NCI-H460 (cell line): ENCODE measurements at places on chromosomes 16 and 17.

DNA sequence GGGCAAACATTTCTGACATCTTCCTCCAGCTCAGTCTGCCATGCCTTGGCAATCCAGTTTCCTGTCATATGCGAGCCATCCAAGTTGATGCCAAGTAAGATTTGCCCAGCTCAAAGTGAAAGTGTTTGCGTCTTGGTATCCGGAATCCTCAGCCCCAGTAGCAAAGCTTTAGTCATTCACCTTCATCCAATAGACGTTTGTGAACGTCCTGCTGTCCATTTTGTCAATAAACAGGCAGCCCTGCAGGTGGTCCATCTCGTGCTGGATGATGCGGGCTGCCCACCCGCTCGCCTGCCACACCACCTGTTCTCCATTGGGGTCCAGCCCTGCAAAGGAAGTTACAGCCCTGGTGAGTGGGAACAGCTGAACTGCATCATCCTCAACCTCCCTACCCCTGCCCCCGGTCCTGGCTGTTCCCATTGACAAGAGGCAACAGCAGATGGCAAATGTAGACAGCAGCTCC is 1.5 kb downstream of the PDF start:
- DNase-seq = peak; percentile 26

GRCh38 chr17:48626245-48627117 is at the start of gene HOXB9:
Gene HOXB9 (minus strand): TSS chr17:48626358. CDS start chr17:48626269, 89 bp downstream.
- peak; percentile 81 for DNase-seq

- no peak for DNase-seq
Measured at GRCh38 chr16:13935408-13935807, 15.5 kb downstream of the ERCC4 start.

GRCh38 chr17:15882058-15882720 is 62.7 kb upstream of the ADORA2B start:
- DNase-seq = no peak

- DNase-seq = peak; percentile 55
Measured at GRCh38 chr16:9033125-9033830, 58.2 kb upstream of the HAPSTR1 start.

DNA sequence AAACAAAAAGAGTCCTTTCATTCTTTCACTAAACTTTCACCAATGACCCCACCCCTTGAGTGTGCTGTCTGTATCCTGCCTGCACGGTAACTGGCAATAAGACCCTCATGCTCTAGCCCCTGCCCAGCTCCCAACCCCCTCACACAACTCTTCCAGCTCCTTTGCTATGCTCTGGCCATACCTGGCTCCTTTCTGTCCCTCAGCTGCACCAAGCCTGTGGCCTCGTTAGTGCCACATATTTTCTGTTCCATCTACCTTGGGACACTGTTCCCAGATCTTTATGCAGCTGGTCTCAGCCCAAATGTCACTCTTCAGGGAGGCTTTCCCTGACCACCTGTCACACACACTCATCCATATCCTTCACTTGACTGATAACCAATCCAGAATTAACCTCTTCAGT is 47.3 kb downstream of the C16orf82 start:
- no peak for DNase-seq

- no peak for DNase-seq
Measured at GRCh38 chr17:72065556-72065955, 55.3 kb upstream of the SOX9 start.

DNA sequence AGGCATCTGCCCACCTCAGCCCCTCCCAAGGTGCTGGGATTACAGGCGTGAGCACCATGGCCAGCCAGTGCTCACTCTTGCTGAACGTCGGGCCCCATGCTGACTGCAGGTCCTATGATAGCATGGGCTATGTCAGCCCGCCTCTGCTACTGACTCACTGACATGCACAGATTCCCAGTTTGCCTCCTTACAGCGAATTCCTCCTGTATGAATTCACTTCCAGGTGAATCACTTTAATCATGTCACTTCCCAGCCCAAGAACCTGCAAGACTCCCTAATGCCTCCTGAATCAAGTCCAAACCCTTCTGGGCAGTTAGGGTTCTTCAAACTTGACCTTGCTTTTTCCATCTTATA is 16.1 kb upstream of the UBTF start:
- DNase-seq = no peak

GRCh38 chr16:21128991-21129390 is 21.7 kb downstream of the DNAH3 start:
- DNase-seq = no peak

DNA sequence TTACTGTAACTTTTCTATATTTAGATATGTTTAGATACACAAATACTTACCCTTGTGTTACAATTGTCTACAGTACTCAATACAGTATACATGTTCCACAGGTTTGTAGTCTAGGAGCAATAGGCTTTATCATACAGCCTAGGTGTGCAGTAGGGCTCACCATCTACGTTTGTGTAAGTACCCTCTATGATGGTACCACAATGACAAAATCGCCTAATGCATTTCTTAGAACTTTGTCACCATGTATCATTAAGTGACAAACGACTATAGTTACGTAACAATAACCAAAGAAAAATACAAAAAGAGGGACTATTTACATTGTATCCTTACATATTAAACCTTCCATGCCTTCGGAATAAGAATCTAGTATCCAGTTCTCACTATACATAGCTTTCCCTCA is 8.0 kb downstream of the STAT5B start:
- no peak for DNase-seq

GRCh38 chr17:49015924-49016774 is 19.0 kb downstream of the IGF2BP1 start:
- DNase-seq = no peak

DNA sequence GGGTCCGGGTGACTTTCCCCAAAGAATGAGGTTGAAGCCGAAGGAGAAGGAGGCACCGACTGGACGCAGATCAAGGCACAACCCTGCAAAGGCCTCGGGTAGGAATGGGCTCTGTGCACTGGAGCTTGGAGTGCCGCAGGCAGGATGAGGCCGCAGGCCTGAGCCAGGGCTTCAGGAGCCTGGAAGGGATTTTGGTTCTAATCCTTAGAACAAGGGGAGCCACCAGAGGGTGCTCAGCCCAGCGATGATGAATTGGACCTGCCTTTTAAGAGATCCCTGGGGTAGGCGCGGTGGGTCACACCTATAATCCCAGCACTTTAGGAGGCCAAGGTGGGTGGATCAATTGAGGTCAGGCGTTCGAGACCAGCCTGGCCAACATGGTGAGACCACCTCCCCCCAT is 8.1 kb downstream of the CIBAR2 start:
- DNase-seq = no peak

- DNase-seq = no peak
Measured at GRCh38 chr16:26263406-26263805, 571.6 kb downstream of the HS3ST4 start.

DNA sequence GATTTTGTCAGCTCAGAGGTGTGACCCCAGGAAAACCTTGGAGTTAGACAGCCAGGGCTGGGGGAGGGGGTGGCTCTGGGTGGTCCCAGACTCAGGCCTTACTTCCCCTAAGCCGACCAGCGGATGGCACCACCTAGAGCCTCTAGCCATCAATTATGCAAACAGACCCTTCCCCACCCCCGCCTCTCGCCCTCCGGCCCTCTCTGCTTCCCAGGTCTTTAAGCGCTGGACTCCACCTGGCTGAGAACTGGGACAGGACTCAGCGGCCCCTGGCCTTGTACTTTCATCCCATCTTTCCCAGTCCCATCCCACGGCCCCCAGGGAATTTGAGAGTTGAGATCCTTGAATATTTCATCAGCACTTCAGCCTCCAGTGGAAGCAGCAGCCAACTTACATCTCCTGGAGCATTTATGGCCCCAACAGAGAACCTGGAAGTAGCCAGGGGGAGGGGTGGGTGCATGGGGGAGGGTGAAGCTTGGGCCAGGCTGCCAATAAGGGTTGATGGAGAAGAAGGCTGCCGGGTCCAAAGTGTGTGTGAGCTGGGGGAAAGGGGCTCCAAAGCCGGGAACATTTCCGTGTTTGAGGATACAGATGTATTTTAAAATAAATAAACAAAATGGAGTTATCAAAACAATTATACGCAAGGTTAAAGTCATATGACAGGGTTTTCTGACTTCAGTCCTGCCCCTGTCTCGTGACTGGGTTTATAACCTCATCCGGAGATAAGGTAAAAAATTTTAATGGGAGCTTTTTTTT is 7.5 kb upstream of the JUP start:
- peak; percentile 49 for DNase-seq

GRCh38 chr17:31597646-31598398 is 206.3 kb downstream of the RAB11FIP4 start:
- no peak for DNase-seq

GRCh38 chr16:83494459-83494858 is 313.3 kb upstream of the HSBP1 start:
- DNase-seq = no peak

- peak; percentile 87 for DNase-seq
Measured at GRCh38 chr17:75633486-75634375, 497 bp downstream of the SMIM5 start.

GRCh38 chr17:48539177-48539576 is 5.7 kb downstream of the HOXB2 start:
- no peak for DNase-seq

GRCh38 chr17:80002070-80002641 is 33.5 kb downstream of the TBC1D16 start:
- no peak for DNase-seq

DNA sequence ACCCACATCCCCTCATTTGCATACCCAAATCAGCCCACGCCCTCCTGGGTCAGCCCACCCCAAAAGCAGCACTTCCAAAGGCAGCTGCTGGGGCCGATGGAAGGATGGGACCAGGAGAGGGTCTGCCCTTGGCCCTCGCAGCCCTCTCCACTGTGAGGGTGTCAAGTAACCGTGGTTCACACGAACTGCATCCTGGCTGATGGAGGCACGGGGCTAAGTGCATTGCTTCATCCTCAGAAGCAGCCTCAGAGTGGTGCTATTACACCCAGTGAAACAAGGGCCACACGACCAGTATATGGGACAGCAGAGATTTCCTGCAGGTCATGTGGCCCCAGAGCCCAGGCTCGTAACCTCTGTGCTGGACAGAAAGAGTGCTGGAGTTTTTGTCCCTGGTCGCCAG is 13.2 kb upstream of the ATP2A3 start:
- DNase-seq = no peak

DNA sequence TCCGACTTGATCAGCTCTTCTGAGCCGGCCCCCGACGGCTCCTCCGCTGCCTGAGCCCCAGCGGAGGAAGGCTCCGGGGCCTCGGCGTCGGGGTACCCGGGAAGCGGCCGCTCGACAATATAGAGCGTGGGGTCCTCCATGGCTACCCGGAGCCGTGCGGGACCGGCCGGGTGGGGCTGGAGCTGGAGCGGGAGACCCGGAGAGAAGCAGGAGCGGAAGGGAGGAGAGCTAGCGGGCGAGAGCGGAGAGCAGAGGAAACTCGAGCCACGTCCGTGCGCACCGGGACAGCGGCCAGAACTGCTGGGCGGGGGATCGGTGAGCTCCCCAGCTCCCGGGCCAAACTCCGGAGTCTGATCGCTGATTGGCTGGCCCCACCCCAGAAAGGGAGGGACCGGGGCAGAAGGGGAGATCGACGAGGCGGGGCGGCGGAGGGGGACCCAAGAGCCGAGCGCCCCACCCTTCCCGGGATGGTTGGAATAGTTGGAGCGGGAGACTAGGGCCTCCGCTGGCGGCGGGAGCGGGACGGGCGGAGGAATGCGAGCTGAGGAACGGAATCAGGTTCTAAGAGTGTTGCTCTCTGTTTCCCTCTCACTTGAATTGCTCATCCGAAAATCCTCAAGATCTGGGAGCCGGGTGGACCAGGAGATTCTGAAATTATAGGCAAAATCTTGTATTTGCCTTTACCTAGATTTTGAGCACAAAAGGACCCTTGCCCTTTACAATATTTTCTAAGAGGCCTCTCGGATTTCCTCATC is at the start of gene CAVIN1:
Gene CAVIN1 (minus strand): TSS at position 299 of the 755 bp plus-strand sequence. CDS start 159 bp downstream, at position 140.
- peak; percentile 96 for DNase-seq

DNA sequence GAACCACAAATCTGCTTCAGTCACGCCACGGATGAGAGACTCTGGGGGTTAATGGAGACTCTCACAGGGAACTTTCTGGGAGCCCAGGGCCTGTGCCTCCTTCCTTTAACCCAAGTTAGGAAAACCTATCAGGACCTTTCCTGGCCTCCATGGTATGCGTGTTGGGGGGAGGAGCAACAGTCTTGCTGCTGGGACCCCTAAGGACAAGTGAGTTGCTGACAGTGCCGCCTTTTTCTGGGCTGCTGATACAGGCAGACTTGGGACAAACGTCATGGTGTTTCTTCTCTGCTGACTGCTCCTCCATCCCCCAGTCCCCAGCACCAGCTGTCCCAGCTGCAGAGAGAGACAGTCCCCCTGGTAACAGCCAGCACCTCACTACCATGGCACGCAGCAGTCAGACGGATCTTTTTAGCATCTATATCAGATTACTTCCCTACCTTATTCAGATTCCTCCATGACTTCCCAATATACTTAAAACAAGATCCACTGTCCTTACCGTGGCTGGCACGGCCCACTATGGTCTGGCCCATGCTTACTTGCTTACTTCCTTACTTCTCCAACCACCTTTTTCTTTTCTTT is 6.5 kb downstream of the DPEP2NB start:
- no peak for DNase-seq

DNA sequence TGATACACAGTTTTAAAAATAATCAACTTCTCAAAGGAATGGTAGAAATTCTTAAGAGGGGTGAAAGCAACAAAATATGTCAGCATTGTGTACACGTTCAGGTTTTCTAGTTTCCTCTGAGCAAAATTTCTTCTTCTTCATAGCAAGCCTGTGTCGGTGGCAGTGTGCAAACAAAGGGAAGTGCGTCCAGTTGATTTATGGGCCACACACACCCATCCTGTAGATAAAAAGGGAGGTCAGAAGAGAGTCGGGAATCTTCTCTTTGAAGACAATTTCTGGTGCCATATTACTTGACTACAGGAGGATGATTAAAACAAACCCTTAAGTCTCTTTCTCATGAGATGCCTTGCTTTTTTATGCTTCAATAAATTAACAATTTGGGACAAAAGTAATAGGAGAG is 484.1 kb upstream of the SALL1 start:
- no peak for DNase-seq

DNA sequence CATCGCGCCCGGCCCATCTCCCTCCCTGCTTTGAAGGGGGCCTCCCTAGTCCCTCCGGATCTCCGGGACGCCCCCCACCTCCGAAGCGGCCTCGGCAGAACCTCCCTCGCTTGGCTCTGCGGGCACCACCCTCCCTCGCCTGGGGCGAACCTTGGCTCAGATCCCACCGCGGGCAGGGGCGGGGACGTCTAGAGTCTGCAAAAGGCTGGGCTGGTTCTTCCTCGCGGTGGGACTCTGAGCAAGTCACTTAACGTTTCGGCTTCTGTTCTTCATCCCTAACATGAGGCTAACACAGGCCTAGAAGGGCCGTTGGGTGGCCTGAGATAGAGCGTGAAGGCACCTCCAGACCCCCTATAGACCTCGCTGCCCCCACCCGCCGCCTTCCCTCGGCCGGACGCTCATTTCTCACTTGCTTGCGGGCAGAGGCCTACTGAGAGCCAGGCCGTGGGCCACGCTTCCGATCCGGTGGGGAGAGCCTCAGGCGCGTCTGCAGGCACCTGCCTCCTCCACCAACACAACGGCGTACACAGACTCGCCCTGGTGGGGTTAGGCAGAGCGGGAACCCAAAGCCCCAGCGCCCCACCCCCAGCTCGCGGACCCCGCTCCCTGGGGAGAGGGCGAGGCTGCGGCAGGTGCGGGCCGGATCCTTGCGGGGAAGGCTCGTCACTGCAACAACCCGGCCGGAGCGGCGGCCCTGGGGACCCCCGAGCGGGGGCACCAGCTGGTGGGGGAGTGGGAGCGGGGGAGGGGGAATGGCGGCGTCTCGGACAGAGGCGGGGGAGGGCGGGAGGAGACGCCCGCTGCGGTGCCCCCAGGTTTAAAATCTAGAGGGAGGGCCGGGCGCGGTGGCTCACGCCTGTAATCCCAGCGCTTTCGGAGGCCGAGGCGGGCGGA is 5.4 kb downstream of the MYO1C start:
- peak; percentile 86 for DNase-seq

- DNase-seq = no peak
Measured at GRCh38 chr16:85419503-85420408, 193.4 kb upstream of the GSE1 start.
